ENCODE measurements at places on chromosomes 13 and 19. TPM values are rescaled to one million over a fixed set of nuclear protein-coding genes. Genes with fewer than 3 reads are reported as not detected.

- H3K4me3 ChIP-seq: peak overlapping the region; percentile 71
Measured at GRCh38 chr19:41427647-41428480, 690 bp upstream of the B3GNT8 start.

Gene VSTM2B
- not detected for total RNA-seq

Gene CBLC
- total RNA-seq: not detected

Gene MEIOSIN
- not detected for total RNA-seq

Gene KIR3DL2
- 0.27 TPM for total RNA-seq
